Sigmoid colon (tissue), 7 donors: ENCODE measurements at places on chromosomes 4 and X. TPM values are rescaled to one million over a fixed set of nuclear protein-coding genes. Genes with fewer than 3 reads are reported as not detected.

- H3K27me3 ChIP-seq: no peaks in the 10 kb centered on the region
- no peak for DNase-seq
- H3K36me3 ChIP-seq: no peaks in the 10 kb centered on the region
Observed at GRCh38 chrX:148771440-148771839, 271.0 kb downstream of the AFF2 start.

- peaks cover 9% of the 10 kb centered on the region for H3K36me3 ChIP-seq
- H3K4me3 ChIP-seq: no peak overlapping the region
- no peaks in the 10 kb centered on the region for H3K4me1 ChIP-seq
- H3K27ac ChIP-seq: no peak overlapping the region
Observed at GRCh38 chrX:129802863-129803262, 23.1 kb downstream of the SASH3 start.

GRCh38 chr4:140754918-140755773 is 1.0 kb downstream of the TBC1D9 start:
- DNase-seq: no peak
- H3K4me3 ChIP-seq: peak overlapping the region; percentile 94
- no peaks in the 10 kb centered on the region for H3K27me3 ChIP-seq
- H3K4me1 ChIP-seq: peaks cover 15% of the 10 kb centered on the region
- peak overlapping the region; percentile 82 for H3K27ac ChIP-seq

DNA sequence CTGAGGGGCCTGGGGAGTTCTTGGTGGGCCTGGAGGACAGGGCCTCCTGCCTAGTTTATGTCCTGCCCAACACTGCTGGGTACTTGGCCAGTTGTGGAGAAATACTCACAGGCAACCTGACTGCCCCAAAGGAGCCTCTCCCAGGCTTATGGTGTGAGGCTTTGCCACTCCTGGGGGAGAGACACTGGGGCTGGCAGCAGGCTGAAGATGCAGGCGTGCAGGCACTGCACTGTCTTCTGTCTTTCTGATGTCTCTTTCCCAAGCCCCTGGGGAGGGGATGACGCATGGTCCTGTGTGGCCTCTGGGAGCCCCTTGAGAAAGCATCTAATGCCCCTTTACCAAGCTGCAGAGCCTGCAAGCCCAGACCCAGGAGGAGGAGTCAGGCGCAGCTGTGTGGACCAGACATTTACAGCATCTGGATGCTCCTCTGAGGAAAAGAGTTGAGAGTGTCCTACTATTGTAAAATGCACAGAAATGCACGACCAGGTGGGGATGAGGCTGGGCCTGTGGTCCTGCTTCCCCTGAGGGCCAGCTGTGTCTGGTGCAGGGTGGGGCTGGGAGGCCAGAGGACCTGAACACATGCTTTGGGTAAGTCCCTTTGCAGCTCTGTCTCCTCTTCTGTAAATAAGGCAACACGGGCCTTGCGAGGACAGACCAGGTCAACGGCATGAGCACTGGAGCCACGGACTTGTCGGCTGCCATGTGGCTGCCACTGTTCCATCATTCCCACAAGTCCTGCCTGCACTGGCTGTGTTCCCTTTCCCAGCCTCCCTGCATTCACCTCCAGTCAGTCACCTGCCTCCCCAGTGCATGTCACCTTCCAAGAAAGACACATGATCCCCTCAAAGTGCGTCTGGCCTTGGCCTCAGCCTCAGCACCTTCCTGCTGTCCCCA is 8.4 kb downstream of the TMEM271 start:
- no peak overlapping the region for H3K4me3 ChIP-seq
- no peak for DNase-seq
- H3K27me3 ChIP-seq: peaks cover 56% of the 10 kb centered on the region
- H3K36me3 ChIP-seq: no peaks in the 10 kb centered on the region

DNA sequence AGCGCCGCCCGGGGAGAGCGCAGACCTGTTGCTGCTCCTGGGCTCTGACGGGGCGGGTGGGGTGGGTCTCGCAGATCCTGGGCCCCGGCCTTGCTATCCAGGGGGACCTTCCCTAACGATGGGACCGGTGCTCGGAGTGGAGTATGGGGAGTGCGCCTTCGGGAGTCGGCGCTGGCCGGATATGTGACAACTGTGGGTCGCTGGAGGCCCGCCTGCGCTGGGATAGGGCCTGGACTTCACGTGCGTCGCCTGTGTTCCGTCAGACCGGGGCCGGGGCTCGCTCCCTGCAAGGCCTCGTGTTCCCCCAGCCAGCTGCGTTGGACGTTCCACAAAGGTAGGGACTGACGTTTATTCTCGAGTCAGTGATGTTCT is 1.3 kb downstream of the TBL1X start:
- DNase-seq: peak; percentile 88
- no peaks in the 10 kb centered on the region for H3K36me3 ChIP-seq
- peak overlapping the region; percentile 72 for H3K4me3 ChIP-seq
- no peaks in the 10 kb centered on the region for H3K27me3 ChIP-seq

GRCh38 chr4:184536065-184536880 is 61.9 kb upstream of the IRF2 start:
- H3K27me3 ChIP-seq: no peaks in the 10 kb centered on the region
- peak overlapping the region; percentile 92 for H3K27ac ChIP-seq
- no peak for DNase-seq

GRCh38 chr4:185941461-185941860 is 127.5 kb upstream of the TLR3 start:
- DNase-seq: no peak
- H3K4me1 ChIP-seq: no peaks in the 10 kb centered on the region
- H3K27ac ChIP-seq: no peak overlapping the region
- no peaks in the 10 kb centered on the region for H3K27me3 ChIP-seq

- no peaks in the 10 kb centered on the region for H3K4me1 ChIP-seq
- DNase-seq: no peak
- H3K36me3 ChIP-seq: no peaks in the 10 kb centered on the region
- H3K27ac ChIP-seq: no peak overlapping the region
Observed at GRCh38 chrX:148535639-148536038, 35.2 kb downstream of the AFF2 start.

GRCh38 chr4:89439533-89439932 is 131.9 kb upstream of the GPRIN3 start:
- H3K36me3 ChIP-seq: no peaks in the 10 kb centered on the region
- no peaks in the 10 kb centered on the region for H3K27me3 ChIP-seq
- DNase-seq: no peak
- H3K4me1 ChIP-seq: no peaks in the 10 kb centered on the region
- H3K27ac ChIP-seq: no peak overlapping the region

GRCh38 chrX:71256856-71257255 is 2.9 kb upstream of the ZMYM3 start:
- H3K27me3 ChIP-seq: no peaks in the 10 kb centered on the region
- H3K4me3 ChIP-seq: no peak overlapping the region
- H3K27ac ChIP-seq: no peak overlapping the region
- H3K4me1 ChIP-seq: peaks cover 10% of the 10 kb centered on the region
- H3K36me3 ChIP-seq: no peaks in the 10 kb centered on the region

DNA sequence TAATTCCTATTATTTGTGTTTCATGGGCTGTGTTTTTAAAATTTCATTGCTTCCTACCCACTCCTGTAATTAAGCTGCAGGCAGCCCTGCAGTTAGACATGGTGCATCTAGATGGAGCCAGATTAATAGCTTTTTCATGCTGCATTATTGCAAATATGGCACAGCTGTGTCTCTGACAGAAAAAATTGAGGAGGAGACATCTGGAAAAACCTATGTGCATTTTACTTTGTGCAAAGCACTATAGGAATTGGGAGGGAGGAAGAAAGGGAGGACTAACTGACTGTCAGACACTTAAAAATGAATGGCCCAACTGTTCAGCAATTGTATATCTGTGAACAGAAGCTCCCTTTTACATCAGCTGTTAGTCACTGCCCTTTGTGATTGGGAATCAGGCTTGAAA is 8.1 kb upstream of the RPGR start:
- peaks cover 2% of the 10 kb centered on the region for H3K27me3 ChIP-seq
- H3K4me1 ChIP-seq: no peaks in the 10 kb centered on the region
- H3K36me3 ChIP-seq: no peaks in the 10 kb centered on the region

DNA sequence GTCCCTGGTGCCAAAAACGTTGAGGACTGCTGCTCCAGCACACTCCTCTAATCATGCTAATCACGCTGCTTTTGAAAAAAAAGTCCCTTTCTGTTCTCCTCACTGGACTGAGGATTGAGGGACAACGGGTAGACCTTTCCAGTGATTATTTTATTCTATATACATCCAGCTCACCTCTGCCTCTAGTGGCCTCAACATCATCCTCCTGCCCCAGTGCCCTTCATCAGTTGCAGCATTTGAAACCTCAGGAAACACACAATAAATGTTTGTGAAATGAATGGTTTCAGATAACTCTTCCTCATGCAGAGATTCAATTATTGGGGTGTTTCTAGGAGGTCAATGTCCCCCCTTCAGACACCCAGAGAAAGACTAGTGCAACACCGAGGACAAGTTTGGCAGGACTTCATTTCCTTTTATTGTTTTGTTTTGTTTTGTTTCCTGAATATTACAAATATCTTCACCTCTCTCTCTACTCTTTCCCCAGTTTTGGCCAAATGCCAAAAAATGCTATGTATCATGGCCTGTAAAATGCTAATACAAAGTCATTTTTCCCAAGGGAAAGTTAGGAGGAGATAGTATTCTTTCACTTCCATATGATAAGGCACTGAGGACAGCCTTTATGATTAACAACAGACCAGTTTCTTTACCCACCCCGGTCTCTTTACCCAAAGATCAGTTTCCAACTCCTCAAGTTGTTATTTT is 460.1 kb upstream of the SLIT2 start:
- H3K4me3 ChIP-seq: no peak overlapping the region
- no peaks in the 10 kb centered on the region for H3K36me3 ChIP-seq
- DNase-seq: no peak
- H3K27ac ChIP-seq: no peak overlapping the region
- H3K4me1 ChIP-seq: no peaks in the 10 kb centered on the region

DNA sequence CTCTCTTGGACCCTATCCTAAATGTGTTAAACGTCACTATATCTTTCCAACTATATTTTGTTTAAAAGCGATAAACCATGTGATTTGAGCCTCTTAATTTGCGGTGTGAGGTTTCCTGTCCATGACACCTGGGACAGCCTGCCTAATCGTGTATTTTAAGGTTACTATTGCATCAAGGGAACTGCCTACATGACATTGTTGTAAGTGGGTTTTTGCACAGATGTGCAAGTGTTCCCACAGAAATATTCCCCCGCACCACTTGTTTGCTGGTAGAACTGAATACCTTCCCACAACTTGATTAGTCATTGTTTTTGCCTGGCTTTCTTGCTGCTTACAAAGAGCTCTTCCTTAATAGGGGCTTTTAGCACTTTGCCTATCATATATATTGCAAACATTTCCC is 5.1 kb upstream of the FAM184B start:
- H3K36me3 ChIP-seq: no peaks in the 10 kb centered on the region
- no peak overlapping the region for H3K4me3 ChIP-seq
- no peaks in the 10 kb centered on the region for H3K27me3 ChIP-seq
- DNase-seq: no peak

DNA sequence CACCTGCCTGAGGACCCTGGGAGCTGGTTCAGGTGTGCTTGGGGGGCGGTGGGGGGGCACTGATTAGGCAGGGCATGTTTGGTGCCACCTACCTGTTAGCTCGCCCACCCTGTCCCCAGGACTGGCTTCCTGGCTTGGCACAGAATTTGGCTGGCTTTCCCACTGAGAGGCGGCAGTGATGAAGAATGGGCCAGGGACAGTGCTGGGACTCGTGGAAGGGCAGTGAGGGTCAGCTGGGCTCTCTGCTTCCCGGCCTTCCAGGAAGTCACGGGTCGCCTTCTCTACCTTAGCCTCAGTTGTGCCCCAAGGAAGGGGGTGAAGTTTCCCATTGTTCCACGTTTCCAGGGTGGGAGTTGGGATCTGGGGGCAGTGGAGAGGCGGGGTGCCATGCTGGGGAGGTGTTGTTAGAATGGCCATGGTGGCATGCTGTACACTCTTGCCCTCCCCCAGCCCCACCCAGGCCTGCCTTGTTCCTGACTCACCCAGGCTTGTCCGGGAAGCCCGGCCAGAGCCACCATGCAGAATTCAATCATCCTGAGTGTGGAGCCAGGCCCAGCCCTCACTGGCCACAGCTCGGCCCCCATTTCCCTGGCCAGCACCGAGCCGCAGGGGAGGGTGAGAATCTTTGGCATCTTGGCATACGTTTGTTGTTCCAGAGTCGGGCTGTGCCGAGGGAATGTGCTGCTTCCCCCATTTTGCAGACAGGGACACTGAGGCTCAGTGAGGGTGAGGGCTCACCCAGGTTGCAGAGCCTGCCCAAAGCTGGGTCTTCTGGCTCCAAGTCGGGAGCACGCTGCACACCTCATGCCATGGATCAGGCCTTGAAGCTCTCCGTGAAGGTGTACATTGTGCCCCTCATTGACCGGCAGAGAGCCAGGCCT is 21.9 kb upstream of the GPR78 start:
- no peak overlapping the region for H3K27ac ChIP-seq
- H3K36me3 ChIP-seq: no peaks in the 10 kb centered on the region
- H3K4me1 ChIP-seq: no peaks in the 10 kb centered on the region
- DNase-seq: no peak
- H3K27me3 ChIP-seq: no peaks in the 10 kb centered on the region

DNA sequence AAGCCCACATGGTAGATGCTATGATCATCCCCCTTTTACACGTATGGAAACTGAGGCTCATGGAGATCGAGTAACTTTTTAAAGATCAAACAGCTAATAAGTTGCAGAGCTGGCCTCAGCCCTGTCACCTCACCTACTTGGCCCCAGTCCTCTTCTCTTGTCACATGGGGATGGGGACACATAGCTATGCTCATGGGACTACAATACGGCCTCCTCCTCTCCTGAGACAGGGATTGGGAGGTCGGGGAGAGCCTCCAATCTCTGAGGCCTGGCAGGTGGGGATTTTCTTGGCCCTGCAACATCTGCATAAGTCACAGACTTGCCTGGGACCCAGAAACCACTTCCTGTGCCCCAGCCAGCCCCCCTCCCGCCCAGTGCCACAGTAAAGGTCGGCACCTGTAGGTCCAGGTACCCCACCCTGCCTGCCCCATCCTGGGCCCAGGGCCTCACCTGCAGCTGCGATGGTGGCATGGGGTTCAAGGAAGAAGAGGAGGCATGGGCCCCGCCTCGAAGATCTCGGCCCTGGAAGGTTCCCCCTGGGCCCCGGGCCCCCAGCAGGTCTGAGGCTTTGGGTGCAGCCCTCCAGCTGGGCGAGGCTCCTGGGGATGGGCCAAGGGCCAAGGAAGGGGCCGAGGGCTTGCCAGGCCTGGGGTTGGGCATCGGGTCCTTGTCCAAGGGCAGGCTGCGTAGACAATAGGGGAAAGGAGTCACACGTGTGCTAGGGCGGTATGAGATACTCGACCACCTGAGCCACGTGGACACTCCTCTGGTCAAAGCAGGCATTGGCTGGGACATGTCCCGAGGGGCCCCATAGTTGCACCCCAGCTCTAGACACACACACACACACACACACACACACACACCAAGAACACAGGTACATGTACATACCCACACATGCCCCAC is 6.4 kb downstream of the FOXP3 start:
- no peaks in the 10 kb centered on the region for H3K4me1 ChIP-seq
- H3K27me3 ChIP-seq: no peaks in the 10 kb centered on the region
- H3K4me3 ChIP-seq: no peak overlapping the region
- H3K36me3 ChIP-seq: no peaks in the 10 kb centered on the region
- no peak for DNase-seq
- no peak overlapping the region for H3K27ac ChIP-seq

GRCh38 chrX:153953342-153953830 is 8.9 kb upstream of the RENBP start:
- H3K4me3 ChIP-seq: peak overlapping the region; percentile 18
- H3K36me3 ChIP-seq: peaks cover 49% of the 10 kb centered on the region
- peaks cover 35% of the 10 kb centered on the region for H3K4me1 ChIP-seq
- no peaks in the 10 kb centered on the region for H3K27me3 ChIP-seq

The TXK gene
- polyA plus RNA-seq: 7.5 TPM

The VCX2 gene
- not detected for polyA plus RNA-seq

The FAM50A gene
- 61.9 TPM for polyA plus RNA-seq

The CXorf51A gene
- not detected for polyA plus RNA-seq

The DACH2 gene
- polyA plus RNA-seq: 0.04 TPM

The TTC29 gene
- polyA plus RNA-seq: not detected

The DSPP gene
- polyA plus RNA-seq: not detected
